ENCODE measurements at places on chromosomes 11 and 22.

- H3K27me3 ChIP-seq, result no peaks in the 10 kb centered on the region
- H3K27ac ChIP-seq, result peak overlapping the region; percentile 9
- H3K4me3 ChIP-seq, result no peak overlapping the region
- DNase-seq, result no peak
- peaks cover 15% of the 10 kb centered on the region for H3K4me1 ChIP-seq
Measured at GRCh38 chr11:34599406-34599945, 21.4 kb upstream of the EHF start.

GRCh38 chr22:29306175-29306834 lies at the start of gene GAS2L1:
Gene GAS2L1 (plus strand): TSS chr22:29306650. CDS start chr22:29308106, 1,456 bp downstream.
- H3K27me3 ChIP-seq, result peaks cover 6% of the 10 kb centered on the region
- peaks cover 78% of the 10 kb centered on the region for H3K4me1 ChIP-seq
- DNase-seq, result peak; percentile 87
- H3K27ac ChIP-seq, result peak within 1 kb of the TSS; percentile 80

DNA sequence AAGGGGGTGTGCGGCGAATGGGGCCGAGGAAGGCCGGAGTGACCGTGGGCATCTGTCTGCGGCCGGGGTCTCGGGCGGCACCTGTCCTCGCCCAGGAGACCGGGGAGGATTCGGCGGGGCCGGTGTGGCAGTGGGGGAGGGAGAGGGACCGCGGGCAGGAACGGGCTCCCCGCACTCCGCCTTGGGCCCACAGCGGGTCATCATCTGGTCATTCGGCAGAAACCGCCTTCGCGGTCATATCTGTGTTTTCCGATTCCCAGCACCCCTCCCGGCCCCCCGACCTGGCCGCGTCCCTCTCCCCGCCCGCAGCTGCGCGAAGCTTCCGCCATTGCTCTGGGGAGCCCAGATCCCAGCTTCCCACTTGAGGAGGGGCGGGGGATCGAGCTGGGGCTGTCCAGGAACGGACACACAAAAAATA lies 824 bp upstream of the CBX6 start:
- peak overlapping the region; percentile 95 for H3K27ac ChIP-seq
- H3K4me1 ChIP-seq, result peaks cover 37% of the 10 kb centered on the region
- H3K4me3 ChIP-seq, result peak overlapping the region; percentile 71
- no peak for DNase-seq
- H3K36me3 ChIP-seq, result peaks cover 23% of the 10 kb centered on the region
- no peaks in the 10 kb centered on the region for H3K27me3 ChIP-seq

- DNase-seq, result no peak
- H3K4me1 ChIP-seq, result peaks cover 48% of the 10 kb centered on the region
- no peaks in the 10 kb centered on the region for H3K27me3 ChIP-seq
- no peak overlapping the region for H3K27ac ChIP-seq
Measured at GRCh38 chr11:57239348-57239747, 2.3 kb upstream of the APLNR start.

DNA sequence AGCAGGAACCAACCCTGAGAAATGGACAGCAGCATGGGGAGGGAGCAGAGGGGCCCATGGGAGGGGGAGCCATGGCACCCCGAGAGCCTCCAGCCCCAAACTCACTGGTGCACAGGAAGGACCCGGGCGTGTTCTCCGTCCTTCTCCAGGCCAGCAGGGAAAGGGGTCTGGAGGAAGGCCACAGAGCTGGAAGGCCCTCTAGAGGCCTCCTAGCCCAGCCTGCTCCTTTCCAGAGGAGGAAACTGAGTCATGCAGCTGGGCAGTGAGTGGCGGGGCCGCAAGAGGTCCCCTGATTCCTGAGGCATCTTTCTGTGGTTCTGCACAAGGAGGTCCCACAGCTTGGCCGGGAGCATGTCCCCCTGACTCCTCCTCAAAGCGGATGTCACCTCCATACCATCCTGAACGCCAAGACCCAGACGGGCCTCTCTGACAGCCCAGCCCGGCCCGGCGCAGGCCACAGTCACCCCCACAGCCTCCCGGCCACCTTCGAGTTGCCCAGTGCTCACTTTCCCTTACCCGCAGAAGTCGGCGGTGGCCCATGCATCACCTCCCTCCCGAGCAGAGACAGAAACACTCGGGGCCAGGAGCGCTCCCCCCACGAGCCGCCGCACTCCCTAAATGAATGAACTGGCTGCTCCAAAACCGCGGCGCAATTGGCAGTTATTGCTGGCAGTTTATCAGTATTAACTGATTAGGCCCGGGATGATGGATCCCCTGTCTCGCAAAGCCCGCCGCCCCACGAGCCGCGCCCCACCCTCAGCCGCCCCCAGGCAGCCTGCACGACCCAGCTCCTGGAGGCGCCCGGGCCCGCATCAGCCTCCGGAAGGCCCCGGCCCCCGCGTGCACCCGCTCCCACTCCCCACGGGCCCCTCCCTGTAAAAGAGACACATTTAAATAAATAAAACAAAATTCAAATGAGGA lies 272.5 kb downstream of the BUD13 start:
- no peak overlapping the region for H3K4me3 ChIP-seq
- H3K4me1 ChIP-seq, result peaks cover 43% of the 10 kb centered on the region
- DNase-seq, result no peak
- peak overlapping the region; percentile 16 for H3K27ac ChIP-seq

DNA sequence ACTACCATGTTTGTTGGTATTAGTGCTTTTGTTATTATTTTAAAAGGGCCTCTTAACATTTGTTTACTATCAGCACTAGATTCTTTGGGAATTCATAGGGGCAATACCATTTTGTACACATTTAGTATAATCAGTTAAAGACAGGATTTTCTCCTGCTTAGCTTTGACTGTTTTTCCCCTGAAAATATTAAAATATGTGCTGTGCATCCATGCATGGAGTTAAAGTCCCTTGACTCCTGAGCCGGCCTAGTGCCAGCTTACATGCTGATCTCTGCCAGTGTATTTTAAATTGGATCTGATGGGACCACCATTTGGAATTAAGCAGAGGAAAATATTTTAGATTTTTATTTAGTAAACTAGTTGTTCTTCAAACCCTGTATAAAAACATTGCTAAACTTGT lies 161.4 kb downstream of the METTL15 start:
- H3K4me3 ChIP-seq, result no peak overlapping the region
- DNase-seq, result no peak
- no peaks in the 10 kb centered on the region for H3K4me1 ChIP-seq
- no peaks in the 10 kb centered on the region for H3K27me3 ChIP-seq
- H3K27ac ChIP-seq, result no peak overlapping the region

Measured in spinal cord (tissue), 10 donors.